ENCODE measurements at places on chromosomes 6 and 20.

DNA sequence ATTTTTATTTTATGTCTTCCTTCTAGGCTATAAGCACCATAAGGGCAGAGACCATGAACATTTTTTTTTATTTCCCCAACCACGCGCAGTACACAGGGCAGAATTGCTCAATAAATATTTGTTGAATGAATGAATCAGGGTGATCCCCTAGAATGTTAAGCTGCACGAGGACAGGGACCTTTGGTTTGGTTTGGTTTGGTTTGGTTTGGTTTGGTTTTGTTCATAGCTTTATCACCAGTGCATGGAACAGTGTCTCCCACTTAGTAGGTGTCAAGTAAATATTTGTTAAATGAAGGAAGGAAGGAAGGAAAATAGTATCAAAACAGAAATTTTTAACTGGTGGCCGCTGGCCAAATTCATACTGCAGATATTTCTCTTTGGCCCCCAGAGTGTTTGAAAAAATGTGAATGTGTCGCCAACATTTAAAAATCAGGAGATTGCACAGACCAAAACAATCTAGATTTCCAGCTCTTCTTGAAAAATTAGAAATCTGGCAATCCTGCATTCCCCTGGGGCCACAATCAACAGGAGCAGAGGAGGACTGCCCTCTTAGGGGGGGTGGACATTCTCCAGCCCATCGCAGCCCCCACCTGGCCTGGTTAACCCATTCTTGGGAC is 205.3 kb downstream of the EYA2 start:
- no peak for DNase-seq

GRCh38 chr6:111642463-111643158 is 36.9 kb upstream of the TRAF3IP2 start:
- peak; percentile 79 for DNase-seq

GRCh38 chr6:154095571-154095970 is 56.5 kb downstream of the OPRM1 start:
- DNase-seq = no peak

- no peak for DNase-seq
These were observed 349.0 kb downstream of the RNGTT start for GRCh38 chr6:88614316-88614877.

GRCh38 chr20:1121429-1121828 is 3.0 kb downstream of the PSMF1 start:
- no peak for DNase-seq

- no peak for DNase-seq
These were observed 262.4 kb downstream of the ERMARD start for GRCh38 chr6:170013815-170014214.

DNA sequence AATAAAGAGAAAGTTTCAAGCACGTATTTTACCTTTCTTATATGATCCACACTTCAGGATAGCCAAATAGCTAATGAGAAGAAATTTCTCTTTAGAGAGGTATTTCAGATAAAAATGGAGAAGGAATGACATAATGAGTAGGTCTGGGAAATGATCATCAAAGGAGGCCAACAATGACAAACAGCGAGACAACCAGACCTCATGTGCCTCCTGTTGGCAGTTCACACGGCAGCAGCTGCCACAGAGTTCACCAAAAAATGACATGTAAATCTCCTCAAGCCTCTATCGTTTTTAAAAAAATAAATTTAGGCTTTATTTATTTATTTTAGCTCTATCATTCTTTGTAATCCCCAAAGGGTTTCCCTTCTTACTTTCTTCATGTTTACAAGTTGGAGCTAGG is 47.7 kb downstream of the SLC2A12 start:
- DNase-seq = no peak

DNA sequence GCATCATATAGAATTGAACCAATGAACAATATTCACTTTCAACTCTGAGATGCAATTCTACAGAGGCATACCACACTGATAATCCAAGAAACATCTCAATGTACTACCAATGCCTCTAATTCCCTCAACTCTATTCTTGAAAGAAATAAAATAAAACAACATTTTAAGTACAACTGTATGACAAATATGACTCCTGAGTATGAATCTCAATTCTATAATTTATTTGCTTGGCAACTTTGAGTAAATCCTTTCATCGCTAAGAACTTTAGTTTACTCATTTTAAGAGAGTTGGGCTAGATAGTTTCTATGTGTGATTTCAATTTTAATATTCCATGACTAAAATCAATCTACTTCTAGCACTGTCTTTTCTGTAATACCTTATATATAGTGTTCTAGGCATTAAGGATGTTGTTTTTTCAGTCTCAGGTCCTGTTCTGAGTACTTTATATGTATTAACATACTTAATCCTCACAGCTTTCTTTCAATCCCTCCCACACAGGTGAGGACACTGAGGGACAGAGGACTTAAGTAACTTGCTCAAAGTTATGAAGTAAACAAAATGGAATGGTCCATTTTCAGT is 33.4 kb downstream of the GOPC start:
- DNase-seq = no peak

DNA sequence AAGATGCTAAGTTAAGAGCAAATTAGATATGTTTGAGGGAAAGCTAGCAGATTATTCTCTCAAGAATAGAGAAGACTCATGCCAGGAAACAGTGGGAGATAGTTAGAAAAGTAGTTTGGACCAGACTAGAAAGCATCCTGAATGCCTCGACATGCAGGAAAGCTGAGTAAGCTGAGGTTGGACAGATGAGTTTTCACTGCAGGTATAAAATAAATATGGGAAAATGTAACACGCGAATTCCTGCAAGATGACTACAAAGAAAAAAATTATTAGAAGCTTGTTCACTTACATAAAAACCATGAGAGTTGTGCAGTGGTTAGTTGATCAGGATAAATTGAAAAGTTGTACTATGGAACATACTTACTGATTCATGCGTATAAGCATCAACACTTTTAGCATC is 484.2 kb upstream of the MANEA start:
- DNase-seq = no peak

- no peak for DNase-seq
These were observed 62.2 kb downstream of the INSM1 start for GRCh38 chr20:20430066-20430465.

DNA sequence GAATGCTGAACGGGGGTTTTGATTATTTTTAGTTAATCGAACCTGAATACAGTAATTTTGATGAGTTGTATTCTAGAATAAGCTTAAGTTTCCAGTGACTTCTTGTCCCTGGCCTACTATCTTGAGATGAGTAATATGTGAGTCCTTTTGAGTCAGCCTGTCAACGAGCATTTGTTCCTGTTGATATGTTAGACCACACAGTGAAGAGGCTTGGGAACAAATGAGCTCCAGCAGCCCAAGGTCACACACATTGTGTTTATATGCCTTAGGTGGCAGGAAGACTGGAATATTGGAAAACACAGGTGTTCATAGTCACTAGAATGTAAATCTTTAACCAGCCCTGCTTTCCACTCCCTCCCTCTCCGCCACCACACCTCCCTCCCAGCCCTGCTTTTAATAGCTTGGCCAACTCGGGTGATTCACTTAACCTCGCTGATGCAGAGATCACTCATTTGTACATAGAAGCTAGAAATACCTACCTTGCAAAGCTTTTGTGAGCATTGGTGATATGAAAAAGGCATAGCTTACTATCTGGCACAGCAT is 9.1 kb downstream of the SMPDL3A start:
- DNase-seq = peak; percentile 97

GRCh38 chr20:41318271-41318649 is 729 bp upstream of the ZHX3 start:
- DNase-seq = peak; percentile 88

GRCh38 chr20:967796-968742 is 34.0 kb downstream of the RSPO4 start:
- peak; percentile 44 for DNase-seq

GRCh38 chr6:132768051-132768517 is 10.4 kb upstream of the VNN2 start:
- DNase-seq = peak; percentile 80

GRCh38 chr20:17875106-17875980 is 93.3 kb downstream of the SNX5 start:
- DNase-seq = peak; percentile 89

GRCh38 chr20:64151633-64152530 is 12.4 kb upstream of the MYT1 start:
- no peak for DNase-seq

GRCh38 chr6:8172530-8172929 is 70.2 kb upstream of the EEF1E1 start:
- DNase-seq = no peak

GRCh38 chr20:57683287-57683686 is 26.5 kb downstream of the PMEPA1 start:
- DNase-seq = no peak

DNA sequence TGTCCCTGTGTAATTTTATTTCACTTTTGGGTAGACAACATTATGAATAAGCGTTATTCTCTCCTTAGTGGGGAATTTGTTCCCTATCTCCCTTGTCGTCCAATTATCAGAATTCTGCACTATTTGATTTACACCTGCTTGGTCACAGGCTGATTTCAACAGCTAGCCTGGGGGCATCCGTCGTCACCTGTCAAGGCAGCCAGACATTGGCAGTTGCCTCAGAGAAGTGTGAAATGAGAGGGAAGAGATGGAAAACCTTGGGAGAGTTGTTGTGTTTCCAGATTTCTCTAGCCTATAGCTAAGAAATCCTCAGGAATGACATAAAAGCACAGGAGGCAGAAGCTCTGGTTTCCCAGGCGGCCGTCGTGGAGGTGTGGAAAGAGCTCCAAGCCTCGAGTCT is 891 bp upstream of the GHRH start:
- DNase-seq = no peak

DNA sequence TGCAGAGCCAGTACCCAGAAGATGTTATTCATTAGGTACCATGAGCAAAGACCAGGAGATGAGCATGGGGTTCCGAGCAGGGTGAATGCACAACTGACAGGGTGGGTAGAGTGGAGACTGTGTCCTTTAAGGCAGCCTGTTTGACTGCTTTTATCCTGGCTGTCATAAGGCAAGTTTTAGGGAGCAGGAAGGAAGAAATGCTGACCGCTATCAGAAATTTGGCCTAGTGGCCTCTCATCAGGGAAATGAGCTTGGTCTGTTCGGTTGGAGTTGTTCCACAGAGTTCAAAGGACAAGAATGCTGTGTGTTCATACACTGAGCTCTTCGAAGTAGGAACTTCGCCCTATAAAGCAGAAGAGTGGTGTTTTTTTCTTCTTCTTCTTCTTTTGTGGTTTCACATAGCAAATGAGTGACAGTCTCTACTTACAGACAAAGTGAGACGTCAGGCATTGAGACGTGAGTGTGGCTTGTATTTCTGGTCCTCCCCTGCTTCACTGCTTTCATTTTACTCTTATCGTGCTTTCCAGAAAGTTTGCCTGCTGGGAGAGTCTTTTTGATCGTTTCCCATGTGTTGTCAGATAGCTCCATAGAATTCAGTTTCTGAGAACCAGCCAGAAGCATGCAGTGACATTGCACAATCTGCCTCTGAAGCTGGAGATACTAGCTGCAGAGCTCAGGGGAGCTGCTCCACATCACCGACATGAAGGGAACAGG is at the start of gene CASS4:
Gene CASS4 (plus strand): TSS at position 502 of the 714 bp plus-strand sequence. CDS start 199 bp downstream, at position 701.
- DNase-seq = peak; percentile 67

GRCh38 chr20:25083773-25084625 is 2.1 kb upstream of the VSX1 start:
- DNase-seq = no peak

GRCh38 chr6:82750556-82750955 is 315.1 kb downstream of the UBE3D start:
- no peak for DNase-seq

DNA sequence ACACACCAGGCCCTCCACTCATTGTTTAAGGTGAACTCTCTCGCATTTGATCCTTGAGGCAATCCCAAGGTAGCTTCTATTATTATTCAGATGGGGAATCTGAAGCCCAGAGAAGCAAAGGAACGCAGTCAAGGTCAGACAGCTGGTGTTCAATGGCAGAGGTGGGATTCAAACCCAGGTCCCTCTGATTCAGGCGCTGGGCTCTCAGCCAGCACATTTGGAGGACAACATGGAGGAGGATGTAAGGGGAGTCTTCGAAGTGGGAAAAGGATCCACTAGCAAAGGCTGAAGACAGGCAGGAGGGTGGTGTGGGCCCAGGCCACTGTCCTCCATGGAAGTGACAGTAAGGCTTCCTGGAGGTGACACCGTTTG is 13.9 kb upstream of the TTPAL start:
- no peak for DNase-seq

GRCh38 chr6:41688256-41688965 is 47.0 kb downstream of the TFEB start:
- no peak for DNase-seq

GRCh38 chr20:10696650-10697049 is 22.9 kb upstream of the JAG1 start:
- no peak for DNase-seq

DNA sequence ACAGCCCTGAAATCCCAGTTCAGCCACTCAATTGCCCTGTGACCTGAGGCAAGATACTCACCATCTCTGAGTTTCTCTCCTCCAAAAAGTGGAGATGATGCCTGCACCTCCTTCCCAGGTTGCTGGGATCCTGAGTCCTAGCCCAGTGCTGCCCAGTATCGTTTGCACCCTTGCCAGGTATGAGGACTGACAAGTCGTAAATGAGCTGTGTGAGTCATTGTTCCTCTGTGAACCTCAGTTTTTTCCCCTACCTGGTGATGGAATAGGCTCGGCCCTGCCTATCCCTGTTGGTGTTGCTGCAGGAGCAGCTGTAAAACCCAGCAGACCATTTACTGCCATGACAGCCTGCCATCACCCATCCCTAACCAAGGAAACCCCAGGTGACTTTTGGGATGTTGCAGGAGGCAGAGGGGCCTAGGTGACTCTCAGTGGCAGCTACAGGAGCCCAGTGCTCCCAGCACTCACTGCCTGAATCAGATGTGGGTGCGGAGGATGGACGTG is 229.3 kb downstream of the SYNDIG1 start:
- no peak for DNase-seq

- no peak for DNase-seq
These were observed 99.1 kb downstream of the SNX5 start for GRCh38 chr20:17869295-17869994.

DNA sequence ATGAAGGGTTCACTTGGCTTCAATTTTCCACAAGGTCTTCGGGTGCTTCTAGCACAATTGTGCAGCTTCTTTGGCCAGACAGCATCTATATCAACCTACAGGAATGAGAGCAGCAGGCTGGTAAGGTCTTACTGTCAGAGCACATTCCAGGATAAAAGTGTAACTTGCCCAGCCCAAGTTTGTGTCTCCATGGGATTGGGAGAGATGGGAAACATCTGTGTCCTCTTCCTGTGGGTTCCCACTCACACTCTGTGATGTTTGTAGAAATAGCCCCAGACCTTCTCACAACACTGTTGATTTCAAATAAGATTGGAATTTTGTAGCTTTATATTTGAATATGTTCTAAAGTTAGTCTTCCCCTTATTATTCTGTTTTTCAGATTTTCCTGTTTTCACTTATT is 83.4 kb upstream of the RGS17 start:
- DNase-seq = no peak

- peak; percentile 68 for DNase-seq
These were observed 4.2 kb upstream of the APMAP start for GRCh38 chr20:24996449-24997377.

DNA sequence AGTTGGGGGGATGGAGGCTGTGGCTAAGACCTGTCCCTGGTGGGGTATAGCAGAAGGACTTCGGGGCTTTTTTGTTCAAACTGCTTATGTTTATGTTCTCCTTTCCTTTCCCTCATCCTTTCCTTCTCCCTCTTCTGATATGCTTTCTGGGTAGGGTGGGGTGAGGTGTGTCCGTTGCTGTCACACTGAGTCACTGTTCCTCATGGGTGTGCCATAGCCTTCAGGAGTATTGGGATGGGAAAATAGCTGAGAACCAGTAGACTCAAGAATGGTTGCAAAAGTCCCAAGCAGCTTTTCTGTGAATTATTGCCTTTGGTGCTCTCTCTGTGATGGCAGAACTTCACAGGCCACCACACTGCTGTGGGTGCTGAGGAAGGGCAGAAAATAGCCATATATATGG is 39.6 kb downstream of the TPD52L1 start:
- no peak for DNase-seq
